ENCODE measurements at places on chromosomes 5 and 9.

- DNase-seq, result no peak
Measured at GRCh38 chr9:69785757-69786156, 25.9 kb upstream of the PTAR1 start.

DNA sequence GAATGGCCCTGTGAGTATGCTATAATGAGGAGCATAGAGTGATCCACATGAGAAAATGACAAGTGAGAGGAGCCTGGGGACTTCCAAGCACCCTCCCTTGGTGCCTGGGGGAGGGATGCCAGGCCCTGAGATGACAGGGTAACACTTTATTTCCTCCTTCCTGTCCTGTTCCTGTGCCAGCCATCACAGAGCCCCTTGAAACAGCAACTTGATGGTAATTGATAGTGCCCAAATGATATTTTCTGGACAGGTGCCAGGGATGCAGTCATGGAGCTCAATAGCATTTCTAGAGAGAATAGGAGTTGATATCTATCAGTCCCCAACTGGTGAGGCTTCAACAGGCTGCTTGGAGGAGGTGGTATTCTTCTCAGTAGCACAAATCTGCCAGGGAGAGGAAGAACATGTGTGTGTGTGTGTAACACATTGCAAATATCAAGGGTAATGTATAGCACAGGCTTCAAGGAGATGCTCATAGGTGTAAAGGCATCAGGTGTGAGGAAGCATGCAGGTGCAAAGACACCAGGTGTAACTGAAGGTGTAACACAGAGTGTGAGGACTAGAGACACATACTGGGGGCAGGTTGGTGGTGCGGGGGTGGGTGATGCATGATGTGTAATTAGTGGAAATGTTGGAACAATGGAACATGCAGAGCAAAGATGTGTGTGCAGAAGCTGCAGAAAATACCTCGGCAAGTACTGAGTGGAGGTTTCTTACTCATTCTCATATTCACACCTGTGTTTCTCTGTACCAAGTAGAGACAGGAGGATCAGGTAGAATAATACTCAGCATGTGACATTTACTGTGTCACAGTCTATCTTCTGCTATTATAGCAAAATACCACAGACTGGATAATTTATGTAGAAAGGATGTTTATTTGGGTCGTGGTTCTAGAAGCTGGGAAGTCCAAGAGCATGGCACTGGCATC is 18.1 kb upstream of the WWC1 start:
- DNase-seq, result no peak

DNA sequence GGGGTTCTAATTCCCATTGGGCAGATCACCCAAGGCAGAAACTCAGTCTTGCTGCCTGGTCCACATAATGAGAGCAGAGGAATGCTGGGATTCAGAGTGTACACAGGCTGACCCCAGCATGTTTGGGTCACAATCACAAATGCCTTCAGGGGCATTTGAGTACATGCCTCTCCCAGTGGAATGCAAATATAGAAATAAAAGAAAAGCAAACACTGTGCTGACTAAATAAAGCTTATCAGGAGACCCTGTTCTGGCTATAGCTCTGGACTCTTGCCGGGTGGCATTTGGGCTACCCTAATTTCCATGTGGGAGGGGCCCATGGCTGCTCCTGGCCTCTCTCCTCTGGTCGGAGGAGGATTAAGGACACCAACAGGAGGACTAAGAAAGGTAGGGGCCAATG is 121.4 kb downstream of the DOCK8 start:
- no peak for DNase-seq

DNA sequence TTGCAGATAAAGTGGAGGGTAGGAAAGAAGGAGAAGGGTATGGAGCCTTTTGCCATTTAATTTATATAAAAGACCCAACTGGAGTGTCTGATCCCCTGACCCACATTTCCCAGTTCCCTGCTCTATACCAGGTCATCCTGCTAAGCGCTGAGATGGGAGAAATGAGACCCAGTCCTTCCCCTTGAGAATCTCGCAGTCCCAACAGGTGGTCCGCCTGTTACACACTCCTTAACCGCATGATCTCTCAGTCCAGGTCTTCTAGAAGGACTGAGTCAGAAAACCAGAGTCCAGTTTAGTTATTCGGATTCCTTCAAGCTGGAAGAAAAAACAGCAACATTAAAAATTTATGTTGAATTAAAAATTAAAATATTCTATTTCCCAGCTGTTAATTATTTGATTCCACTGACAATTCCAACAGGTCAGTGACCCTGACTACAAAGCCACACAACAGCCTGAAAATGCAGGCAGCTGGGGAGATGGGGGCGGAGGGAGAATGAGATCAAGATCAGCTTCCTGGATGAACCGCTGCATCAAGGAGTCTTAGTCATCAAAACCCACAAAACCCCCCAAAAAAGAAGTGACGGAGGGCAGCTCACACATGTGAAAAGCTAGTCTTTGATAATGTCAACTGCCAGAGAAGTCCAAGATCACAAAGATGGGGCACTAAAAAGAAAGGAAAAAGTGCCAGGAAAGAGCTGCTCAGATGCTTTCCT is 44.0 kb downstream of the GGTA1 start:
- DNase-seq, result peak; percentile 1

GRCh38 chr5:171441246-171441791 is 21.9 kb downstream of the FGF18 start:
- DNase-seq, result no peak
